ENCODE measurements at places on chromosomes 6 and 20.

DNA sequence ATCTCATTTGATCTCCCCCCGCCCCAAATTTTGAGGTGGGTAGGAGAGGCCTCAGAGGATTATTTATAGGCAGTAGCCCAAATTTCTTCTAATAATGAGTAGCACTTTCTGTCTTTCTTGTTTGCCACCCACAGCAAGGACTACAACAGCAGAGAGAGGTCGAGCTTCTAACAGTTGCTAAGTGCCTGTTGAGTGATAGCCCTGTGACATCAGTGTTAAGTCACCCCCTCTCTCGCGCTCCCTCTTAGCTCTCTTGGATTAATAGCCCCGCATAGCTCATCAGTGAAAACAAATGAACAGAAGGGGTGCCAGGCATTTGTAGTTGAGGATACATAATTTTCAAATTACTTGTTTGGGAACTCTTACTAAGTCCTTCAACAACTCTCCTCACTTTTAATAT, 3.5 kb downstream of the ANKRD60 start:
- no peak for DNase-seq

GRCh38 chr6:127342946-127343808, at the start of gene ECHDC1:
Gene ECHDC1 (minus strand): TSS chr6:127343609. CDS start chr6:127331028, 12,581 bp downstream.
- DNase-seq, result peak; percentile 54

GRCh38 chr6:152002306-152002705, 194.8 kb downstream of the ESR1 start:
- DNase-seq, result no peak

GRCh38 chr20:23143098-23143497, 57.0 kb upstream of the CD93 start:
- no peak for DNase-seq

DNA sequence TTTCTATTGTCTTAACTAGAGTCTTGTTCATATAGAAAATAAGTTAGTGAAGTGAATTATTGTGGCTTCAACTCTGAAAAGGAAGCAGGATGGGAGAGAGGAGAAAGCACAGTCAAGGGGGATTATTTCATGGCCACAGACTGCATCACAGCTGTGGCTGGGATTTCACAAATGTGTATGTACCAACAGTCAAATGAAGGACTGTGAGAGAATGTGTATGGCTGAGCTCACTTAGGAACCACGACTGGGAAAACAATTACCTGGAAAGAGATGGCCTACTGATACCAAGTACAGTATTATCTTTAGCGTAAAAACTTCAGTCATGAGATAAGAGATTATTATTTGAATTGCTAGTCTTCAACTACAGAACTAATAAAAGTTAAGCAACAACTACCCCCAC, 54.9 kb downstream of the SESN1 start:
- DNase-seq, result no peak

Measured in activated naive CD8-positive, alpha-beta T cell treated with anti-CD3 and anti-CD28 coated beads, Interleukin-2, amount 50 U/mL, for 16 hours (primary cell).